NCI-H1436 (cell line): ENCODE measurements at places on chromosomes 7 and 10.

- DNase-seq: no peak
These were observed 259.7 kb upstream of the MGMT start for GRCh38 chr10:129207297-129207696.

DNA sequence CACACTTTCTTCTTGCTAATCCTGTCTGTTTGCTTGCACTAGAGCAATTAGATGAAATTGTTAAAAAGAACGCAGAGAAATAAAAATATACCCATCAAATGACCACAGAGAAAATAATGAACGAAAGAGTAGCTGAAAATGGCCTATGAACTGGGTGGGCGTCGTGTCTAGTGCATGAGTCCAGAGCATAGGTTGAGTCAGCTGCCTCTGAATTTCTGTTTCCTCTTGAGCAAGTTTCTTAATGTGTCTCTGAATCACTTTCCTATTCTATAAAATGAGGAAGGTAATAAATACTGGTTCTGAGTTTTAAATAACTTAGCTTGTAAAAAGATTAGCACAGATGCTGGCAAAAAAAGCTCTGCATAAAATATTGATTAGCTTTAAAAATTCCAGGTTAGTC is 75.0 kb downstream of the POM121L12 start:
- no peak for DNase-seq

DNA sequence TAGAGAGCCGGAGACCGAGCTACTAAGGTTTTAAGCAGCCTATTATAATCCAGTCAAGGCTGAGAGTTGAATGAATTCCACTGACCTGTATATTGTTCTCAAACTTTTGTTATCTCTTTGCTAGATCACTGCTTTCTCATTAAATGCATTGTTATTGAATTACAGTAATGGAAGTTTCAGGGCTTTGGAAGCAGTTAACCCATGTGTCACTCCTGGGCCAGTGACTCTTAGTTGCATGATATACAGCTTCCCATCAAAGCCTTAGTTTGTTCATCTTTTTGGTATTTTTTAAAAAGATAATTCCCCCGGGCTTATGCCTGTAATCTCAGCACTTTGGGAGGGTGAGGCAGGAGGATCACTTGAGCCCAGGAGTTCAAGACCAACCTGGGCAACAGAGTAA is 55.4 kb upstream of the KIAA1217 start:
- no peak for DNase-seq

GRCh38 chr10:129894698-129895097 is 69.4 kb downstream of the EBF3 start:
- DNase-seq: no peak

- DNase-seq: no peak
These were observed 566 bp downstream of the ZNF789 start for GRCh38 chr7:99473315-99473596.

DNA sequence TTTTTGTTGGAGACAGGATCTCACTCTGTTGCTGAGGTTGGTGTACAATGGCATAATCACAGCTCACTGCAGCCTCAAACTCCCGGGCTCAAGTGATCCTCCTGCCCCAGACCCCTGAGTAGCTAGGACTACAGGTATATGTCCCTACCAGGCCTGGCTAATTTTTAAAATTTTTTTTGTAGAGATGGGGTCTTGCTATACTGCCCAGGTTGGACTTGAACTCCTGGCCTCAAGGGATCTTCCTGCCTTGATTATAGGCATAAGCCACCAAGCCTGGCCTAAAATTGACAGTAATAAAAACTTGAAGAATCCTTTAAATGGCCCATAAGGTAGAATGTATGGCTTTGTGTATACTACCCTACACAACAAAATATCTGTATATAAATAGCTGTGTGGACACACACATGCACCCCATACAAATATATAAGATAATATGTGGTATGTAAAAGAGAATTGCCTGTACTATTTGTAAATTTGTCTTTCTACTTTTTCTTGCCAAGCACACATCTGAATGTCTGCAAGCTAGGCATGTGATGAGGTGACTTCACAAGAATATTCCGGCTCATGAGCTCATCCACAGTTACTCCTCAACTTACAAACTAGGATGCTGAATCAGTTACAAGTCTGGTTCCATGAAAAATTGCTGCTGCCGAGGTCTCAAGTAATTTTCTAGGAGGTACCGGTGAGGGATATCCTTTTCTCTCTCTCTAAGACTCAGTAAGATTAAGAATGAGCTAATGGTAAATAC is 26.6 kb downstream of the POLR3A start:
- DNase-seq: no peak

DNA sequence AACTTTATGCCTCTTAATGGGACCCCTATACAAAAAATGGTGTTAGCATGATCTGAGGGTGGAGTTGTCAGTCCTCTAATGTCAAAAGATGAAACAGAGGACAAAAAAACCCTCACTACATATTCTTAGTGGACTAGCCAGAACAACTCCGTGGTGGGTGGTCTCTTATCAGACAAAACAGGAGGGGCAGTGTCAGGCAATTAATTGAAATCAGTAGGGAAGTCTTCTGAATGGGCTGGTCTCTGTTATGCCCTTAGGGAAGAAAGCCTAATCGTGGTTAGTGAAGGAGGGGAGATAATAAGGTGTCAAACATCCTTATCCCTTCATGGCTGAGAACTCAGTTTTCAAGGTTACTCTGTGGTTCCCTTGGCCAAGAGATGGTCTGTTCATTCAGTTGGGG is 909.4 kb downstream of the GRID1 start:
- DNase-seq: no peak

DNA sequence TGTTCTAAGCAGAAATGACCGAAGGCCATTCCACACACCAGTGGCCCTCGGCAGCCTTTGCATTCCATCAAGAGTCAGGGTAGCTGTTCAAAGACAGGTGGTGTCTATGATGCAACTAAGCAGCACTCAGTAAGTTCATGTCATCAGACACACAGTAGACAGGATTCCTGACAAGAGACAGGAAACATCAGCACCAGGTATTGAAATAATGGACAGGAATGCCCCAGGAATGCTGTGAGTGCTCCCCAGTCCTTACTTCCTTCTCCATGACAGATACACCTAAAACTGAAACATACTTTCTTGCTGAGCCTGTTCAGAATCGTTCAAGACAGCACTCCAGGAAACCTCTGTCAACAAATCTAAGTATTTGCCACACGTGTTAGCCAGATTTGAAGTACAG is 204.4 kb downstream of the TPST1 start:
- DNase-seq: no peak

DNA sequence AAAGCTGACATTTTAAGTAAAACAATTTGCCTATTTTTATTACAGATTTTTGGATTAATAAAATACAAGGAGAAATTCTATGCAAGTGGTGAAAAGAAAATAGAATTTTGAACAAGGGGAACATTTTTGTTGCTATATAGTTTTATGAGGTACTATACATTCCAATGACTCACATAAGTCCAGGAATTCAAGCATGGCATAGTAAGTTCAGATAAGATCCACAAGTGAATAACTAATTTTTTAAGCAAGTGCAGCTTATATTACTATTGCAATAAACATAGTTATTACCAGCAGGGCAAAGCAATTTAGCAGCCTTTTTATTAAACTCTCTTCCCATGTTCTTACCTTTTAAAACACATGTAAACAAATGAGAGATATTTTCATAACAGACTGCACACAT is 1123.5 kb upstream of the LRRN3 start:
- DNase-seq: no peak

DNA sequence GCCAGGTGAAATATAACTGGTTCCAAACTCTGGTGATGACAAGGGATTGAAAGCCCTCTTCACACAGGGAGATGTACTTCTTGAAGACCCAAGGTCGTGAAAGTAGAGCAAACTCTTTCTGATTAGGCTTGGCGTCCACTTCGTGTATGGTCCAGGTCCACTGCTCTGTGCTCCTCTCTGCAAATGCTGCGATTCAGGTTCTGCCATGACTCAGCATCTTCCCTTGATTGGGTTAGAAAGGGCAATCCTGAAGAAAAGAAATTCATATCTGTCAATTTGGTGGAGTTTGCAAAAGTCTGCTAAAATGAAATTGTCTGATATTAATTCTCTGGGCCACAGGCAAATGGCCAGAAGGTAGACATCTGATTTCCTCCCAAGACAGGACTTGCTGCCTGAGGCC is 431.4 kb downstream of the ACTR3B start:
- DNase-seq: no peak

DNA sequence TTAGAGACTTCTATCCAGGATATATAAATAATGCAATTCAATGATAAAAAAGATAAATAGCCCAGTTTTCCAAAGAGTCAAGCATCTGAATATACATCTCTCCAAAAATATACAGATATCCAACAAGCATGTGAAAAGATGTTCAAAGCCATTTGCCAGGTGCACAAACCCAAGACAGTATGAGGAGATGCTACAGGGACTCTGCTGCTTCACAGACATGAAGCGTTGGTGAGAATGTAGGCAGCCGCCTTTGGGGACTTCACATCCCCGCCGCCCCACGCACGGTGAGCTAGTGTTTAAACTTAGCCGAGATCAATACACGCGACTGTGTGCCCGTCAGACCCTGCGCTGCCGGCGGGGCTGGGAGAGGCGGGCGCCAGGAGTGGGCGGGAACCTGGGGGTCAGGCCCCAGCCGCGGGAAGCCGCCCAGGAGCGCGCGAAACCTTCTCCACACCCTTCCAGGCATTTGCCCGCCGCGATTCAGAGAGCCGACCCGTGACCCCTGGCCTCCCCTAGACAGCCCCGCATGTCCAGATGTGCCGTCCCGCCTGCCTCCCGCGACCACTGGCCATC is 927 bp upstream of the ALOX5 start:
- DNase-seq: no peak

DNA sequence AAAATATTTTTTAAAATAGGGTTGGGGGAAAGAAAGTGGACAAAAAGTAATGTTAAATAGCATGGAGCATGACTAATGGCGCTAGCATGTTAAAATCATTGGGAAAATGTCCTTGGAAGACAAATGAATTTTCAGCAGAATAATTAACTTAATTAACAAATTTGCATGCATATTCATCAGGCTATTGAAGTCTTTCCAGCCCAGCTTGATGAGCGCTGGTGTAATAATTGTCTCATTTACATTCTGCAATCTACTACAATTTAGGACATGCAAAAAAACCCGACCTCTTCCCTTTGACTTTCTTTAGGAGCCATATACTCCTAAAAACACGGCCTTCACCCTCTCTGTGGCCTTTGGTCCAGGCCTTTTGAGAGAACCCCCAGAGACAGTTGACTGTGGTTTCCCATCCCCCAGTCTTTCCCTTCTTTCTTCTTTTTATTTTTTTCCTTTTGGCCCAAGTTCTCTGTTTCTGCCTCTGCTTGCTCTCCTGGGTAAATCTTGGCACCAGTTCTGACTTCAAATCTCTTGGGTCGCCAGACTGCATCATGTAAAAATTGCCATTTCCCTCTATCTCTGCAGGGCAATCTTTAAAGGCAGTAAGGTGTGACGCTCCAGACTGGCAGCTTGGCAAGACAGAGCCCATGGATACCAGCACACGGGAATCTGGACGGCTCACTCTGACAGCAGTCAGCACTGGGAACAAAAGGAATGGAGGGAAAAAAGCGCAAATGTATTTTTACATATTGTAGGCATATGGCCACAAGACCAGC is 105.5 kb downstream of the NEUROD6 start:
- DNase-seq: no peak

DNA sequence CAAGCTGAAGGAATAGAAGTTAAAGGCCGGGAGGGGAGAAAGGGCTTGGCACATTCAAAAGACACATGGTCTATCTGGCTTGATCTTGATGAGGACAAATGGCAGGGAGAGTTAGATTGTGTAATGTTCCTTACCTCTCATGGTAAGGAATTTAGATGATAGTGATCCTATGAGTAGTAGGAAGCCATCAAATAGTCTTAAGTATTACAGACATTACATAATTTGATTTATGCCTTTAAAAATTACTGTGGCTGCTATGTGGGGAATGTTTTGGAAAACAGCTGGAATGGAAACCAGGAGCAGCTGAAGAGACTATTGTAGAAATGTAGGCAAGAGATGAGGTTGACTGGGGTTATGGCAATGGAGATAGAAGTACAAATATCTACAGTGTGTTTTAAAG is 351.3 kb upstream of the BMPER start:
- no peak for DNase-seq

- DNase-seq: no peak
These were observed 79.1 kb downstream of the NAMPT start for GRCh38 chr7:106205621-106206222.

DNA sequence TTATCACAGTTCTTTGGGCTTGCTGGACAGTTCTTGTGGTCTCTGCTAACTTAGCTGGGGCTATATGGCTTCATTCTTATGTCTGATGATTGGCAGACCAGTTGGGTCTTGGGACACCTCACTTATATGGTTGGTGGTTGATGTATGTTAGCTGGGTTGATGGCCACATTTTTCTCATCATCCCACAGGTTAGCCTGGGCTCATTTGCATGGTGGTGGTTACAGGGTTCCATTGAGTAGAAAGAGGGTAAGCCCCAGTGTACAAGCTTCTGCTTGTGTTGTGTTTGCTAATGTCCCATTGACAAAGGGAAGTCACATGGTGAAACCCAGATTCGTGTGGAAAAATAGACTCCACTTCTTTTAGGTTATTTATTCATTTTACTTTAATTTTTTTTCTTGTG is 40.6 kb downstream of the TMEM60 start:
- no peak for DNase-seq

- no peak for DNase-seq
These were observed 851.3 kb downstream of the GRID1 start for GRCh38 chr10:85515316-85515715.

- DNase-seq: no peak
These were observed 35.8 kb downstream of the FOXP2 start for GRCh38 chr7:114450431-114450830.

DNA sequence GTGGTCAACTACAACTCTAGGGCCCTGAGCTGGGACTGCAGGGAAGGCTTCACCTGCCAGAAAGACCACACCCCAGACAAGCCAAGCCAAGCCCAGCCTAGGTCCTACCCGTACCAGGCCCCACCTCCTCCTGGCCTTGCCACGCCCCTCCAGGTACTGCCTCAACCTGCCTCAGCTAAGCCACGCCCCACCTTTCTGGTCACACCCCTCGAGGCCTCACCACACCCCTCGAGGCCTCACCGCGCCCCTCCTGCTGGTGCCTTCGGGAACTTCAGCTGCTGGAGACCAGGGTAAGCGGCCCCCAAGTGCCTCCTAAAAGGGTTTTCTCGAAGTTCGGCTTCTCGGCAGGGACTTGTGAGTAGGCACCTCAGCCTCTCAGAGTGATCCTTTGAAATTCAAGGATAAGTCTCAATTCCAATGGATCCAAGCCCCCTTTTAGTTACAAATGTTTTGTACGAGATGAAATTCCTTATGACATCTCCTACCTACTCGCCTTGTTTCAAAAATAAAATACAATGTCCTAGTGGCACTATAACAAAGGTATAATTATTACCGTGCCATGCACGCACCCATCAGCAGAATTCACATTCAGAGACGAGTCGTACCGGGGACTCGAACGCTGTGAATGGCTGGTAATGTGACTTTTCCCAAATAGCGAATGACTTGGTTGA is 171.2 kb downstream of the ARHGAP21 start:
- DNase-seq: peak; percentile 10

- peak; percentile 30 for DNase-seq
These were observed 11.6 kb downstream of the CYP3A43 start for GRCh38 chr7:99839287-99840021.

GRCh38 chr7:107744345-107744750 is 406 bp downstream of the CBLL1 start:
- DNase-seq: no peak

GRCh38 chr10:70456164-70456563 is 14.7 kb upstream of the NODAL start:
- DNase-seq: no peak

- no peak for DNase-seq
These were observed 177.3 kb downstream of the TCF7L2 start for GRCh38 chr10:113127261-113127900.
